ENCODE measurements at places on chromosomes 11 and 22.

DNA sequence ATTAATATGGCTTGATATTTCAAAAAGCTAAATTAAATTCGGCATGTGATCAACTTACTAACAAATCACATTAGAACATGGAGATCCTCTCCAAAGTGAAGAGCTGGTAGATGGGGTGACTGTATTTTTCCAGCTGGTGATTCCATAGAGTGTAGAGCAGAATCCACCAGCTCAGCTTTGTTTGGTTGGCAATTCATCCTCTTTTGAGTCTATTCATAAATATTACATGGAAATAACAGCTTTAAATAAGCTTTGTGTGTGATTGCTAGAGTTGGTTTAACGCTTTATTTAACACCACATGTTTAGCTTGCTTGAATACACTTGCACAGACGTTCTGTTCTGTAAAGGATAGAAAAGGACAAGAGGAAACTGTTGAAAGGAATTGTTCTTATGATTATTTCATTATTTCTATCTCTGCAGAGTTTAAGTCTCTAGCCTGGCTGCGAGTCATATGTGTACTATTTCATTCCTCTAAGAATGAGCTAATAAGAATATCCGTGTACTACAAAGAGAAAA lies 738.3 kb upstream of the KIRREL3 start:
- DNase-seq: no peak

DNA sequence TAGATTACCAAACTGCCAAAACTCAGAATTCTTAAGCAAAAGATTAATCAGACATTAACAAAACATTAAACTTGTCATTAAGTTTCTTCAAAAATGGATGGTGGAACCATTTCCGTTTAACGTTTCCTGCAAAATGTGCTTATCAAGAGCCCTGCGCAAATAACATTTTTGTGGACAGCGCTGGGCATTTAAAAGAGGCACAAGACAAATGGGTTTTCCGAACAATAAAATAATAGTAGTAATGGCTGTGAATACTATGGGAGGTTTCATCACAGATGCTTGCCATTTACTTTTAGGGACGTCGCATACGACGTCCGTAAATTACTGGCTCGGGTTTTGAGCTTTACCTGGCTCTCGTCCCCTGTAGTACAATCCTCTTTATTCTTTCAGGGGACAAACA lies 1.1 kb downstream of the NPAT start:
- no peak for DNase-seq

GRCh38 chr11:125451400-125452124 lies 44.5 kb downstream of the FEZ1 start:
- peak; percentile 8 for DNase-seq

DNA sequence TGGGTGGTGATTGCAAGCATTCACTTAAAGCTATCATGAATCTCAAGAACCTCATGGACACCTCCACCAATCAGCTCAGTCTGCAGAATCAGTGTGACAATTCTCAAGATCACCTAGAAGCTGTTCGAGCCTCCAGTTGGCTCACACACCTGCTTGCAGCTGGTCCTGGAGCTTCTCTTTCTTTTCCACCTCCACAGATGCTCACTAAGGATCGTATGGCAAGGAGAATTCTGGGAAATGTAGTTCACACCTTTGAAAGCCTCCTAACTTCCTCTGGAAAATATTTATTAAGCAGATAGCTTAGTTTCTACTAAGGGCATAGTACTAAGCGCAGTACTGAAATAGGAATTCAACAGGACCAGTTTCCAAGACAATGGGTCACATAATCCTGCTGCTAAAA lies 26.2 kb downstream of the FSHB start:
- no peak for DNase-seq

DNA sequence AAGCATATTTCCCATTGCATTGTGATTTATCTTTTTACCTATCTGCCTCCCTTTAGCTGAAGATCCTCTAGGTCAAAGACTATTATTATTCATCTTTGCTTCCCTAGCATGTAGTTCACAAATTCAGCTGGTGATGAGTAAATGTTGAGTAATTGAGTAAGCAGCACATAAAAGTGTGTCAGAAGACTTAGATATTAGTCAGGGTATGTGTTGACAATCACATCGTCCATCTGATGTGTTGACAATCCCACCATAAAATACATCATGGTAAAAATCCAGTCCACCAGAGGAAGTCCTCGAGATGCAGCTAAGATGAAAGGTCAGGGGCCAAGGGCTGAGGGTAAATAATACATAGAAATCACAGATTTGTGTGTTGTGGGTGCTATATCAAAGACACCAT lies 22.9 kb upstream of the ABTB2 start:
- no peak for DNase-seq

DNA sequence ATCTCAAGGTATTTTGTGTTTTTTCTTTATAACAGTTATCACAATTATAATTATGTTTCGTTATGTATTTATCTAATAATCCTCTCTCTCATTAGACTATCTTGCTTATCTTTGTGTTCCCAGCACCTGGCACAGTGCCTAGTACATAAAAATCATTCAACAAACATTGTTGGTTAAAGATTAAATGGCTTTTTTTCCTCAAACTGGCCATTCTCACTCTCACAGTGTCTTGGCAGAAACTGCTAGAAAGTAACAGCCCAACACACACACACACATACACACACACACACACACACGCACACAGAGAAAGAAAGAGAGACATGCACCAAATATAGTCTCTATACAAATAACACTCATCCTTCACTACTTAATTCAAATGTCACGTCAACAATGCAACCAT lies 36.8 kb downstream of the OR10A6 start:
- no peak for DNase-seq

- no peak for DNase-seq
Measured at GRCh38 chr11:45590743-45591142, 74.7 kb downstream of the CHST1 start.

DNA sequence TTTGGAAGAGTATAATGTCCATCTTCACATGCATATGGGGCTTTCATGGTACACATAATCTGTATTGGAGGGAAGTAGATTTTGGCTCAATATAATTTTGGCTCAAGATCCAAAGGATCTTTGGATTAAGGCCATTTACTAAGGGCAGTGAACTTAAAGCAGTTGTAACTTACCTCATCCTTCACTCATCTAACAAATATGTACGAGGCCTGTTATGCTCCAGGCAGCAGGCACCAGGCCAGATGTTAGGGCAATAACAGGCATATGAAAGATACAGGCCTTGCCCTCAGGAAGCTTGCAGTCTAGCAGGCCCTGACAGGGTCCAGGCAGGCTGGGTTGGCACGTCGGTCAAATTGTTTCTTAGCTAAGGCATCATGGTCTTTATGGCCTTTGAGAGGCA lies 44.6 kb downstream of the LIF start:
- DNase-seq: no peak

DNA sequence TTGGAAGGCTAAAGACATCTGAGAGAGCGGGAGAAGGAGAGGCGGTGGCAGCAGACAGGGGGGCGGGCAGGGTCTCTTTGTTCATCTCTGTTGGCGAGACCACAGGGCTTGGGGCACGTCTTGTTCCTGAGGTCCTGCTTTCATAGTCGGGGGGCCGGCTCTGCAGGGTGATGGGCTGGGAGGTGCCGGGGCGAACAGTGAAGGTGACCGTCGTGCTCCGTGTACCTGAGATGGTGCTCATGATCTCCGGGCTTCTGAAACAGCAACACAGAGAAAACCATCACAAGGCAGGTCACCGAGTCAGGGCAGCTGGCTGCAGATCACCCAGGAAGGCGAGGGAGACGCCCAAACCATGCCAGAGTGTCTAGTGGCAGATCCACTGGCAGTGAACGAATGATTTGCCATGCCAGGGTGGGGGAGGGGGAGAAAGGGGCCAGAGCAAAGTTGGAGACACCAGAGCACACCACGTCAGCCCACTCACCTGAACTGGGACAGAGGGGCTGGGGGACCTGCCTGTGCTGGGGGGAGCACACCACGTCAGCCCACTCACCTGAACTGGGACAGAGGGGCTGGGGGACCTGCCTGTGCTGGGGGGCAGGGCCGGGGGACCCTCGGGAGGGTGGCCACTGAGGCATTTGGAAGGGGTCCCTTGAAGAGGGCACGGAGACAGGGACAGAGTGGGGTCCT lies 75.0 kb downstream of the CTTN start:
- DNase-seq: no peak

GRCh38 chr11:57566905-57567514 lies 462 bp downstream of the UBE2L6 start:
- peak; percentile 37 for DNase-seq

GRCh38 chr11:104798789-104799188 lies 99.5 kb downstream of the CASP12 start:
- DNase-seq: no peak

DNA sequence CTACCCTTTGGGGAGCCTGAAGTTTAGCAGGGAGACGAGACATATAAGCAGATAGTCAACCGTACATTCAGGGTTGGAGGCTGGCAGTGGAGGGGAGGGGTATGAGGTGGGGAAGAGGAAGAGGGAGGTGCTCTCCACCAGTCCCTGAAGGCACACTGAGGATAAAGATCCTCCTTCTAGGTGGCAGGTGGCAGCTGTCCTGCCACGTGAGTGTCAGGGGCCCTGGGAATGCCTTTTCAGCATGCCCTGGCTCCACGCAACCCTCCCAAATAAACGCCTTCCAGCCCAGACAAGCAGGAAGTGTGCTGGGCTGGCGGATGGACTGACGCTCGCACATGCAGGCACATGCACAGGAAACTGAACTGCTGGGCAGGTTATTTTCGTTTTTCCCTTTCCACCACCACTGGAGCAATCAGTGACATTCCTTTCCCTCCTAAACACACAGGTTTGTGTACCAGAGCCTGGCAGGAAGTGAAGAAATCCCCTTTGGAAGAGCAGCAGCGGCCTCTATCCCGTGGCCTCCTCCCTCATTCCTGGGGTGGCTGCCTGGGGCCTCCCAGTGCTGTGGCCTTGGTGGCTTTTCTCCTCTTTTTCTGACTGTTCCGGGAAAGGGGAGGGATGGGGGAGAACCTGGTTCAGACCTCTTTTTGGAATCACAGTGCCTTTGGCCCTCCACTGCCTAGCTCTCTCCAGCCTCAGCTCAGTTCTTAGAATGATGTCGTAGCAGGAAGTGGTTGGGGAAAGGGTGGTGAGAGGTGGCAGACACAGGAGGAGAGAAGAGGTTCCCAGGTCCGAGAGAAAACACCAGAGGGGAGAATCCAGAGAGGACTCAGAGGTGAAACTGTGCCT lies 157.0 kb upstream of the TIMP3 start:
- DNase-seq: peak; percentile 64

DNA sequence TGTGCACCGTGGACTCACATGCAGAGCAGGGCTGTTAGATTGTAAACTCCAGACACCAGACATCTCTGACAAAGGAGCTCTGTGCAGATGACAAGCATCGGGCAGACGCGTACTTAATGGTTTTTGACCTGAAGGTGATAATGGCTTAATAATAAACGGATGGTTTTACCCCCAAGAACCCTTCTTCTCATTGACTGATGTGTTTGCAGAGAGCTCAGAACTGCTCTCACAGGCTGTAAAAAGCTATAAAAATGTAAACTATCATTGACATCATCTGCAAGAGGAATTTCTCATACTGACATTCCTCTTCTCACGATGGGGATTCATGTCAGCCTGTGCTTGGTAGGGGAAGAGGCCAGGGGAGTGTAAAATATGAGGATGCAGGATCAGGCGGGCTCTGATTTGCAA lies 8.6 kb upstream of the ARHGAP8 start:
- DNase-seq: no peak

DNA sequence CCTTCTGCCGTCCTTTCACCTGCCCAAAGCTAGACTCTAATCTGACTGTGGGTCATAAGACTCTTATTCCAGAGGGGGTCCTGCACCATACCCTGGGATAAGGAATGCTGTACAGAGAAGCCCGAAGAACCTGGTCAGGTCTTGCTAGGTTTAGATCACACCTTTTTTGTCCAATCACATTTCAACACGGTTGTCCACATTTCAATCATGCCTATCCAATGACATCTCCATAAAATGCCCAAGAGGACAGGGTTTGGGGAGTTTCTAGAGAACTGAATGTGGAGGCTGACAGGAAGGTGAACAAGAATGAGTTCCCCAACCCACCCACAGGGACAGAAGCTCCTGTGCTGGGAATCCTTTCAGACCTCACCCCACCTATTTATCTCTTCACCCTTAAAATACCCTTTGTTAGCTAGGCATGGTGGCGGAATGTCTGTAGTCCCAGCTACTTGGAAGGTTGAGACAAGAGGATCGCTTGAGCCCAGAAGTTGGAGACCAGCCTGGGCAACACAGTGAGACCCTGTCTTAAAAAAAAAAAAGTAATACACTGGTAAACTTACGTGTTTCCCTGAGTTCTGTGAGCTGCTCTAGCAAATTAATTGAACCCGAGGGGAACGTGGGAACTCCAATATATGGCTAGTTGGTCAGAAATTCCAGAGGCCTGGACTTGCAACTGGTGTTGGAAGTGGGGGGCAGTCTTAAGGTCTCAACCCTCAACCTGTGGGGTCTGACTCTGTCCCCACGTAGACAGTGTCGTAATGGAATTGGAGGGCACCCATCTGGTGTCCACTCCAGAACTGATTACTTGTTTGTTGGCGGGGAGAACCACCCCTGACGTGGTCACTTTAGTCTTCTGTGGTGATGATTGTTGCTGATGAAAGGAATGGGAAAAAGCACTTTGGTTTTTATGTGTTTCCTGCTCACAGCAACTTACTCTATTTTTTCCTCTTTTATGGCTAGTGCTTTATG lies 17.8 kb downstream of the TCIRG1 start:
- DNase-seq: no peak

- DNase-seq: no peak
Measured at GRCh38 chr11:111230122-111230465, 15.4 kb upstream of the POU2AF2 start.

- DNase-seq: no peak
Measured at GRCh38 chr11:67705264-67705663, 30.8 kb upstream of the ALDH3B2 start.

DNA sequence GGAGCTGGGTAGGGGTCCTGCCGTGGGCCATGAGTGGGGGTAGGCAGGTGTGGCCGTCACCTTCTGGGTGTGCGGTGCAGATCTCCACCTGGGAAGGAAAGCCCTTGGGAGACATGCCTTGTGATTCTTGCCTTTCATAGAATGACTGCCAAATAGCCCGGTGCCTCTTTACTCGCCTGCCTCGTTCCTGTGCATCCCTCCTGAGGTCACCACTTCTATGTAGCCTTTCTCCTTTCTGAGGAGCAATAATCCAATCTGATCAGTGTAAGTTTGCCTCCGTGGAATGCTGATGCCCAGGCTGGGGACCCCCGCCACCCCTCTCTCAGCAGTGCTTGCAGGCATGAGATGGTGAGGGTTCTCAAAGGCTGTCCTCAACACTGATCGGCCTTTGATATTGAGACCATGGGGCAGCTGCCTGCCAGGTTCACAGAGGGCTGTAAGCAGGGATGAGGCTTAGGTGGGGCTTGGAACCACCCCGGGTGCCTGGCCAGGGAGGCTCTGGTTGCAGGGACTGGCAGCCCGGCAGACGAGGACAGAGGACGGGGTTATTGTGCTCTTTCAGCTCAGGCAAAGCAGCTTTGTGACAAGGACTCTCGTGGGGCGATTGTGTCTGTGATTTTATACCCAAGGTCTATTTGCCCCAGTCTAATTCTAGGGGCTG lies 86.1 kb upstream of the WNT7B start:
- DNase-seq: no peak

GRCh38 chr11:27443746-27444507 lies 28.7 kb downstream of the LGR4 start:
- no peak for DNase-seq

- no peak for DNase-seq
Measured at GRCh38 chr11:33564856-33565453, 135.7 kb downstream of the C11orf91 start.

All from activated CD4-positive, alpha-beta T cell treated with anti-CD3 and anti-CD28 coated beads, Interleukin-2, Interleukin-6, amounts not matched to agents 100 ng/mL and 50 ng/mL, durations not matched to agents 16 hours and 8 hours (primary cell).